Stimulated activated CD4-positive, alpha-beta T cell treated with anti-CD3 and anti-CD28 coated beads, Interleukin-1b, Interleukin-23, amount 100 ng/mL, for 1 hour (primary cell): ENCODE measurements at places on chromosomes 4 and X.

- DNase-seq, result no peak
Measured at GRCh38 chr4:47831026-47831679, 6.7 kb downstream of the CORIN start.

DNA sequence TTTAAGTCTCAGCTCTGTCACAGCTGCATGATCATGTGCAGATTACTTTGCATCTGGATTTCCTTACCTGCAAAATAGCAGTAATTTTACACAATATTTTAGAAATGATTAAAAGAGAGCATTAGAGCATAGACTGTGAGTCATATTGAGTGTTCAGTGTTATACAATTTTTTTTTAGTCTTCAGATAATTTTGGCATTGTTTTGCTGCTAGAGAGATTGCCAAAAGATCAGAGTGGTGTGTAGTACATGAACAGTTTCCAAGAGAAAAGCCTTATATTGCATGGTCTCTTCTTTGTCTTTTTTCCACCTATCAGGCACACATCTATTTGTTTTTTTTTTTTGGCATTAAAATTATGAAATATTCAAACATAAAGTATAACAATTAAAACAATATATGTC, 209.6 kb upstream of the TLL1 start:
- DNase-seq, result no peak

GRCh38 chr4:82261084-82261483, 112.7 kb downstream of the HNRNPD start:
- no peak for DNase-seq

DNA sequence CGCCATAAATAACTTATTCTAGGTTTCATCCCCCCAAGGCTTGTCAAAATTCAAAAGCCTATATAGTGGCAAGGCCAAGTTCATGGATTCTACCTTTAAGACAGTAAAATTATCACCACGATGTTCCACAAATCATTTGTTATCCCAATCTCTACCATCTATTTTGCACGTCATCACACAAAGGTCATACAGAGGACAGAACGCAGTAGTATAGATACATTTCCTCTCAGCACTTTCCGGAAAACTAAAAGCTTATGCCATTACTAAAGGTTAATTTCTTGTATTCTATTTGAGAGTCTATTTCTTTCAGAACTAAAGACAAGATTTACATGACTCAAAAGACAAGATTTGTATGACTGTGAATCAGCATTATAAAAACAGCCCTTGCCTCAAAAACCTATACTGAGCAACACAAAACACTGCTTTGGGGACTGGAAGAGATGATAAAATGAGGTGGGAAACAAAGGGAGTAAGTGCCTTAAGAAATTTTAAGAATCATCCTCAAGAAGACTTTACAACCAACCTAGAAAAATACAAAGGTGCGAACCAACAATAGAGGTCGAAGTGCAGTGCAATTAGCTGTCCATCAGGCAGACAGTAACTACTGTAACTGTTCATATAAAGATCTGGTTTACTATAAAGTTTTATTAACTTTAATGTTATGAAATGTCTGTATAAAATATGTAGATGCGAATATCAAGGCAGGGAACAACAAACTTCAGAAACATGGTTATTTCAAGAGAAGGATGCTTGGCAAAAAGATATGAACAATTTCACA, 7.6 kb downstream of the UBE2D3 start:
- DNase-seq, result no peak

GRCh38 chr4:130659320-130659719, 1563.4 kb downstream of the C4orf33 start:
- DNase-seq, result no peak

DNA sequence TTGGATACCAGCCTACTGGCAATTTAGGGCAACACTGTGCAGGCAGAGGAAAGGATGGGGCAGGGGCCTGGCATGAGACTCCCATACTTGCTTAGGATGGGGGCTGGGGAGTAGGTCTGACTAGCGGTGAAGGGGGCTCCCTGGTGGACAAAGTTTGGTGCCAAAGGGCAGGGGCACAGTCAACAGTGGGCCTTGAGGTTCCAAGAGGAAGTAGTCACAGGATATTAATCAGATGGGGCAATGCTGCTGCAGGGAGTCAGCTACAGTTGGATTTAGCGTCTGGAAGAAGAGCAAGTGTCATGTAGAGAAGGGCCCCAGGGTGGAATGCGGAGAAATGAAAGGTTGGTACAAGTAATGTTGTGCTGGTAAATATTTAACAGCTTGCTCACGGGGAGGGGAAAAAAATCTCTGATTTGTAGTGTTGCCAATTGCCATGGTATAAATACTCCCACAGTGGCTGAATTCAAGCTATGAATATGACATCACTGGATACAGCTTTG, 139.4 kb downstream of the PJA1 start:
- no peak for DNase-seq

GRCh38 chr4:39808231-39808749, 110.4 kb downstream of the UBE2K start:
- no peak for DNase-seq

DNA sequence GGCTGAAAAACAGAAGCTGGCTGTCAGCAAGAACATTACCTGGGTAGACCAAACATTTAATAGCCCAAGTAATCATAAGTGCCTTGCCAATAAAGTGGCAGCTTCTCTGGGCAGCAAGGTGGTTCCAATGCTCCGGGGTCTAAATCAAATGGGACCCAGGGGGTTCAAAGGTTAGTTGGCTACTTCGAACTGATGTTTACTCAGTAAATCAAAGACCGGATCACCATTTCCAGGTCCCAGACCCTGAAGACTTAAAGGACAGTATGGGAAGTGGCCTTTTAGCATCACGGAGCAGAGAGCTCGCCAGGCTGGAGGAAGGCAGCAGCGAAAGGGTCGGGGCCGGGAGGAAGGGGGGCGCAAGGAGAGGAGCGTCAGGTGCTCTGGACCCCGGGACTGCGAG, 1.0 kb downstream of the SH3KBP1 start:
- DNase-seq, result no peak

- DNase-seq, result no peak
Measured at GRCh38 chrX:120617996-120618630, 11.7 kb downstream of the C1GALT1C1 start.

DNA sequence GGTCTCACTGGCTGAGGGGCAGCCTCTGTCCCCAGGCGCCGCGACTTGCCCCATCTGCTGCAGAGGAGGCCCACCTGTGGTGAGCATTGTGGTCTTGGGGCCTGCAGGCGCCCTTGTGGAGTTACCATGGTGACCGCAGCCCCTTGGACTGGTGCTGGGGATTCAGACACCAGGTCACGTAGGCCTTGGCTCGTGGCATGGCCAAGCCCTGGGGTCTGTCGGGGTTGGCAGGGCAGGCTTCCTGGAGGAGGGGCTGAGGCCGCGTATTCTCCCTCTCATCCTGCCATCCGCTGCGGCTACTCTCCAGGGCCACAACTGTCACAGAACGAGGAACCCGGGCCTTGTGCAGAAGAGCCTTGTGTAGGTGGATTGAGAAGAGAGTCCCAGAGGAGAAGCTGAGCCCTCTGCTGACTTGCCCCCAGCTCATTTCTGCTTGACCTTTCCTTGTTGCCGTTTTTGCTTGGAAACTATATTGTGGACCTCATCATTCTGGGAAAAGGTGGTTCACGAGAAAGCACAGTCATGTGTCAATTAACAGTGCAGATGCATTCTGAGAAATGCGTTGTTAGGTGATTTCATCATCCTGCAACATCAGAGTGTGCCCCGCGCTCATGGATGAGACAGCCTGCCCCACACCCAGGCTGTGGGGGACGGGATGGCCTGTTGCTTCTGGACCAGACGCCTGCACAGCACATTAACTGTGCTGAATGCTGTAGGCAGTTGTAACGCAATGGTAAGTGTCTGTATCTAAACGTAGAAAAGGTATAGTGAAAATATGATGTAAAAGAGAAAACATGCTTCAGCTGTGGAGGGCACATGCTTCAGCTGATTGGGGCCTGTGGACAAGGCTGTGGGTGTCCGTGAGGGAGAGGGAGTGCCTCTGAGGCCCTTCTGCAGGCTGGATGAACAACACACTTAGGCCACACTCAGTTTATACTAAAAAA, 38.5 kb downstream of the TRMT44 start:
- DNase-seq, result no peak

- DNase-seq, result no peak
Measured at GRCh38 chrX:96314985-96315384, 369.7 kb upstream of the DIAPH2 start.

- no peak for DNase-seq
Measured at GRCh38 chr4:128951316-128951715, 141.8 kb downstream of the JADE1 start.

DNA sequence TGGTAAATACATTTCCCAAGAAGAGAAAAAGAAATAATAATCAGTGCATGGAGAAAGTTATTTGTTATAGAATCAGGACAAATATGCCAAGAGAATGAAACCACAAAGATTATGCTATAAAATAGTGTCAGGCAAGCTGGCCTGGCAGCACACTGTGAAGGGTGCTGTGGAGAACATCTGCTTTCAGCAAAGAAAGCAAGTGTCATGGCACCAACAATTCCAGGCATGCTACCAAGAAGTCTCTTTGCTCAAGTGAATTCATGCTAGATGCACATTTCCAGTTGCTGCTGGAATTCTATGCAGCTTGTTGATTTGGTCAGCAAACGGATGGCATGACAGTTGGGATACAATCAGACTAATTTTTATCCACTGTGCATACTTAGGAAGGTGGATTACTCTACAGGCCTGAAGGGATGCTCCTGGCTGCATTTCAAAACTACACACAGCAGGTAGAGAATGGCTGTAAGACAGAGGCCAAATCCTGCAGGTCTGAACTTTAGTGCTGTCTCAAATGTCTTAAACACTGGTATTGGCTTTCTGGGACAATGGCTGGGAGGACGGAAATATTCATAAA, 154.6 kb upstream of the FAT1 start:
- no peak for DNase-seq

- DNase-seq, result no peak
Measured at GRCh38 chr4:155085843-155086530, 122.4 kb upstream of the NPY2R start.

DNA sequence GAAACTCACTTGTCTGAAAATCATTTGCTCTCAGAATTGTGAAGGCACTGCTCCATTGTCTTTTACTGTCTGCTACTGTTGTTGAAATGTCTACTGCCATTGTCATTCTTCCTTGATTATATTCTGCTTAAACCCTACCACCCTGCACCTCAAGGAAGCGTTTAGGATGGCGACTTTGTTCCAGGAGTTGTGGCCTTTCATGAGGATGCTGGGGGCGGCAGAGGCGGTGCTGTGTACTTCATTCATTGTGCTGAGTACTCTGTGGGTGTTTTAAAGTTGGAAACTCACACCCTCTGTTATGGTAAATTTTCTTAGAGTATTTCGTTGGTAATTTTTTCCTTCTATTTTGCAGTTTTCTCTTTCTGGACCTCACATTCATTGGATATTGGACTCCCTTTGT, 258.9 kb downstream of the TENM3 start:
- no peak for DNase-seq

GRCh38 chr4:159549098-159549518, 446.2 kb downstream of the RAPGEF2 start:
- DNase-seq, result no peak

GRCh38 chr4:77065382-77065781, 10.4 kb downstream of the CCNI start:
- DNase-seq, result no peak

- DNase-seq, result no peak
Measured at GRCh38 chr4:178314287-178314686, 872.0 kb upstream of the AGA start.

DNA sequence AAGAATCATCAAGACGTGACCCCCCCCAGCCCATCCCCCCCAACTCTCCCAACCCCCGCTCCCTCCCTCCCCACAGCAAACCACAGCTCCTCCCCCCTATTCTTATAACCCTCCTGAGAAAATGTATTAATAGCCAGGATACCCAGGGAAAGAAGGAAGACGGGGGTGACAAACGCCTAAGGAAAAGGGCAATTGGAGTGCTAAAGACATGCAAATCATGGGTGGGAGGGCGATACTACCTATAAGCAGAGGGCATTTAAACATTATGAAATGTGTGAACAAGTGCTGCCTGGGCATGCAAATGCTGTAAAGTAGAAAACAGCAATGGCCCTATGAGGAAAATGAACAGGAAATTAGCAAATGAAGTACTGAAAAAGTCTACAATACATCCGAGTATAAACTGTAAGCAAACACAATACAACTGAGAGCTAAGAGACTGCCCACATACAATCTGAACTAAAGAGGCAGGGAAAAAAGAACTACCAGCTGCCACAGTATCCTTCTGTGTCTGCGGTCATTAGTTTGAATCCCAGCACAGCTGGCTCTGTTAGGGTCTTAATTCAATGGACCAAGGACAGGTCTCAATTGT, 2.4 kb downstream of the CXXC4 start:
- no peak for DNase-seq

GRCh38 chr4:138114434-138114833, 127.7 kb downstream of the SLC7A11 start:
- no peak for DNase-seq

GRCh38 chr4:18882468-18882867, 860.9 kb upstream of the LCORL start:
- no peak for DNase-seq

DNA sequence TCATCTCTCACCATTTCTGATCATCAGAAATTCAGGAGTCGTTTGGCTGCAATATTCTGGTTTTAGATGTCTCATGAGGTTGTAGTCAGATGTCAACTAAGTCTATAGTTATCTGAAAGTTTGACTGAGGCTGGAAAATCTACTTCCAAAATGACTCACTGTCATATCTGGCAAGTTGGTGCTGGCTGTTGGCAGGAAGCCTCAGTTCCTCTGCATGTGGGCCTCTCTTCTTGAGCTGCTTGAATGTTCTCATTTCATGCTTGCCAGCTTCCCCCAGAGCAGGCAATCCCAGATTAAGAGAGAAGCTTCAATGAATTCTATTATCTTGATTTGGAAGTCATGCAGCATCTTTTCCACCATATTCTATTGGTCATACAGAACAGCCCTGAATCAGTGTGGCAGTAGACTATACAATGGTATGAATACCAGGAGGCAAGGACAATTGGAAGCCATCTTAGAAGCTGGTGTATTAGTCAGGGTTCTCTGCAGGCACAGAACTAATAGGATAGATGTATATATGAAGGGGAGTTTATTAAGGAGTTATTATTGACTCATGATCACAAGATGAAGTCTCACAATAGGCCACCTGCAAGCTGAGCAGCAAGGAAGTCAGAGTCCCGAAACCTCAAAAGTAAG, 46.8 kb upstream of the ELF2 start:
- no peak for DNase-seq

DNA sequence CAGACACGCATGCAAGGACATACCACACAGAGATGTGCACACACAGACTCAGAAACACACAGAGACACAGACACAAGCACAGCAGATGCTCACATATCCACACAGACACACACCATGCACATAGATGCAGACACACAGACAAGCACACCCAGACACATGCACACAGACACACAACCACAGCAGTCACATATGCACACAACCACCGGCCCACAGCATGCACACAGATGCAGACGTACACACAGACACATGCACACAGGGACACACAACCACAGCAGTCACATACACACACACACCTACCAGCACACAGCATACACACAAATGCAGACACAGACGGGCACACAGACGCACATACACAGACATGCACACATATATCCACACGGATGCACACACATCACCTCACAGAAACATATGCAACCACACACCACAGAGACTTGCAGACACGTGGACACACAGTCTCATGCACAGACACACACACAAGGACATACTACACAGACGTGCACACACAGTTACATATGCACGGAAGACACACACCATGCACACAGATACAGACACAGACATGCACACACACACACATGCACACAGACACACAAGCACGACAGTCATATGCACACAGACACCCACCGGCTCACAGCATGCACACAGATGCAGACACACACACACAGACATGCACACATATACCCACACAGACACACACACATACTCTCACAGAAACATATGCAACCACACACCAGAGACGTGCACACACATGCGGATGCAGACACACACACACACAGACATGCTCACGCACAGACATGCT, 25.2 kb upstream of the SLC25A6 start:
- no peak for DNase-seq
